ENCODE measurements at places on chromosomes 6 and 20.

- no peak for DNase-seq
These were observed 394.2 kb downstream of the BMP2 start for GRCh38 chr20:7161690-7162089.

DNA sequence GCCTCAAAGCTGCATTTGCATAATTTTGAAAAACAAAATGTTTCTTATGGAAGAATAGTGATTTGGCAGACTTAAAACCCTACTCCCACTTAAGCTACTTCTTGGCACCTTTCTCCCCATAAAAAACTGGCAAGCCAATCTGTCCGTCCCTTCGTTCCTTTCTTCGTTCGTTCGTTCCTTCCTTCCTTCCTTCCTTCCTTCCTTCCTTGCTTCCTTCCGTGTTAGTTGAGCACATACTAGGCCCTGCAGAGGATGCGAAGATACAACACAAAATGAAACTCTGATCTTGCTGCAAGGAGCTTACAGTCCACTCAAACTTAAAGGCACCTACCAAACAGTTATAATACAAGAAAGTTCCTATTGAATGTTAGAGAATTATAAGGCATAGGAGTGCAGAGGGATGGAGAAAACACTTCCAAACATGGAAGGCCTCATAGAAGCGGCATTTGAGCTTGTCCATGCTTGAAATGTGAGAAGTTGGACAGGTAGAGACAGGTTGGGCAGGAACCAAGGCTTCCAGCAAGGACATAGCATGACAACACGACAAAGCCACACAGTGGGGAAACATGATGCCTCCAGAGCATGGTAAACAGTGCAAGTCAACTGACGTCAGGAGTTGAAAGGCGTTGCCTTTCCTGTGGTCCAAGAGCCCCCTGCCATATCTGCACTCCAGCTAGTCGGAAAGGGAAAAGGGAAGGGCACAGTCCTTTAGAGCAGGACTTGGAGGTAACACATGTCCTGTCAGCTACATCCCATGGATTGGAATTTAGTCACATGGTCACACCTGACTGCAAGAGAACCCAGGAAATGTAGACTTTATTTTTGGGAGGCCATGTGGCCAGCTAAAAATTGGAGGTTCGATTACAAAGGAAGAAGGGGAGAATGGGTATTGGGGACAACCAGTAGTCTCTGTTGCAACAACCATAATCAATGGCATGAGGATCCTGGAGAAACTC lies 7.0 kb downstream of the PNPLA1 start:
- no peak for DNase-seq

GRCh38 chr6:116397914-116398313 lies 27.2 kb downstream of the DSE start:
- no peak for DNase-seq

DNA sequence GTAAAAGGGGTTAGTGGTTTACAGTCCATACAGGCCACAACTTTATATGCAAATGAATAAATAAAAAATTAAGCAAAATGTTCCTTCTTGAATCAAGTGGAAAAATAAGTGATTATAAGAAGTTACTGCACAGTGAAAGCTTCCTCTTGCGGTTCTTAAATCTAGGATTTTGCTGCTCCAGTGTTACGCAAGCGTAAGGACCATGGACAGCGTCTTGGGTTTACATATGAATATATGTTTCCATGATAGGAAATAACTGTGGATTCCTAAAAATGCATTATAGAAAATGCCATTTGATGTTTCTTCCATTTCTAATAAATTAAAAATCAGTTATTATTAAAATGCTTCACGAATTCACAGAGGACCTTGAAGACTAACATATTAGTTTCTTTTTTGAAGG lies 176.6 kb upstream of the POU3F2 start:
- no peak for DNase-seq

DNA sequence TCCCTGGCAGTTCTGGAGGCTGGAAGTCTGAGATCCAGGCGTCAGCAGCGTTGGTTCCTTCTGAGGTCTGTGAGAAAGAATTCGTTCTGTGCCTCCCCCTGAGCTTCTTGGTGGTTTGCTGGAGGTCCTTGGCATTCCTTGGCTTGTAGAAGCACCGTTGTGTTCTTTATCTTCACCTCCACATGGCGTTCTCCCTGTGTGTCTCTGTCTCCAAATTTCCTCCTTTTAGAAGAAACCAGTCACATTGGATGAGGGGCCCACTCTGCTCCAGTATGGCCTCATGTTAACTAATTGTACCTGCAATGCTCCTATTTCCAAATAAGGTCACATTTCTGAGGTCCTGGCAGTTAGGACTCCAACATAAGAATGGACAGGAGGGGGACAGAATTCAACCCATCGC lies 73.0 kb upstream of the BACH2 start:
- no peak for DNase-seq

Data from DMS 273 treated with DMSO at 0.1 percent for 48 hours (cell line).